ENCODE measurements at places on chromosomes 5 and 9. TPM values are rescaled to one million over a fixed set of nuclear protein-coding genes. Genes with fewer than 3 reads are reported as not detected.

The PNPLA7 gene
- not detected for total RNA-seq

The TLE1 gene
- total RNA-seq = 11.3 TPM

The CCDC152 gene
- total RNA-seq = not detected

The LIX1 gene
- not detected for total RNA-seq

The C5orf46 gene
- 4.3 TPM for total RNA-seq

The OXCT1 gene
- total RNA-seq = 48.7 TPM

The TEX48 gene
- total RNA-seq = not detected

The SMC2 gene
- 43.3 TPM for total RNA-seq

The DOLPP1 gene
- 24.4 TPM for total RNA-seq

The CD14 gene
- 10.3 TPM for total RNA-seq

The CMBL gene
- total RNA-seq = 1.4 TPM

The PCDHA12 gene
- total RNA-seq = not detected

The CDH9 gene
- not detected for total RNA-seq

The GPX8 gene
- total RNA-seq = 136 TPM

The CDK5RAP2 gene
- 36.5 TPM for total RNA-seq

The GDNF gene
- 5.8 TPM for total RNA-seq

The ZNF883 gene
- not detected for total RNA-seq

The CCDC192 gene
- not detected for total RNA-seq

The AMBP gene
- total RNA-seq = 0.53 TPM

The ANKRD31 gene
- not detected for total RNA-seq

The BSPRY gene
- not detected for total RNA-seq

The ADRB2 gene
- 13.8 TPM for total RNA-seq

The ZNF300 gene
- total RNA-seq = 3.0 TPM

The FOXD4L4 gene
- total RNA-seq = not detected

All from SJSA1 (cell line).